T-cell (primary cell): ENCODE measurements at places on chromosomes 7 and 10.

- DNase-seq: no peak
Measured at GRCh38 chr10:49831352-49832035, 69.4 kb upstream of the OGDHL start.

- DNase-seq: no peak
Measured at GRCh38 chr7:19439517-19439916, 269.3 kb downstream of the POLR1F start.

GRCh38 chr10:314871-315270 lies 179.6 kb downstream of the ZMYND11 start:
- DNase-seq: no peak

GRCh38 chr10:118926903-118927302 lies 102.6 kb upstream of the NANOS1 start:
- DNase-seq: no peak

GRCh38 chr10:71204746-71205145 lies 7.6 kb upstream of the UNC5B start:
- no peak for DNase-seq

- no peak for DNase-seq
Measured at GRCh38 chr10:96687317-96688012, 32.8 kb downstream of the PIK3AP1 start.
